Heart left ventricle (tissue), 16 donors: ENCODE measurements at places on chromosomes 3 and 15. TPM values are rescaled to one million over a fixed set of nuclear protein-coding genes. Genes with fewer than 3 reads are reported as not detected.
A peak's percentile ranks its signal among the peaks of the same experiment; 100 is the strongest.

DNA sequence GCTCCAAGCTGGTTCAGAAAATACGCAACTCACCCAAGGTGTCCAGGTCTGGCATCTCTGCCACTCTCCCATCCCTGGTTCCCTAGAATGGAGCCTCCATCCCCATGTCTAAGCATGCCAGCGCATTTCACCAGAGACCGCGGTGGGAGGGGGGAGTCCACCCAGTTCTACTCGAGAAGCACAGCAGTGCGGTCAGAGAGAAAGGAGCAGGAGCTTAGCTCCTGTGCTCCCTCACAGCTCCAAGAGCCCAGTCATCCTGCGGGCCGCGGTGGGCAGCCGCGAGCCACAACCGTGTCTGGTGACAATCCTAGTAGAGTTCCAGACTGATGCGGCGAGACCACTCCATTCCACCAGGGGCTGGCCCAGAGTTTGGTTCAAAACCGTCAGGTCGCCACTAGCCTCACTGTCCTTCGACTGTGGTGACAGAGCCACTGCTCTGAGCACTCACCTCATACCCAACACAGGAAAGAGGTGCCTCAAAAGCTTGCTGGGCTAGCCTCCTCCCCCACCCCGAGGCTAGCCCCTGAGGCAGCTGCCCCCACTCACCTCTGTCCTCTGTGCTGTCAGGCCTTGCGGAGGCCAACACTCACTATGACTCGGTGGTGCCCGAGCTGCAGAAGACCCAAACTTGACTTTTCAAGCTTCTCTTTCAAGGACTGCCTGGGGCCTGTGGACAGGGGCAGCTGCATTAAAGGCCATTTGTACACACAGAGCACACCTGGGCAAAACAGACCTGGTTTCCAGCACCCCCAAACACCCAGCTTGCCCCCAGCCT lies 185.4 kb downstream of the XXYLT1 start:
- peak; percentile 15 for DNase-seq

- DNase-seq = no peak
Measured at GRCh38 chr3:4841225-4841624, 138.0 kb upstream of the BHLHE40 start.

DNA sequence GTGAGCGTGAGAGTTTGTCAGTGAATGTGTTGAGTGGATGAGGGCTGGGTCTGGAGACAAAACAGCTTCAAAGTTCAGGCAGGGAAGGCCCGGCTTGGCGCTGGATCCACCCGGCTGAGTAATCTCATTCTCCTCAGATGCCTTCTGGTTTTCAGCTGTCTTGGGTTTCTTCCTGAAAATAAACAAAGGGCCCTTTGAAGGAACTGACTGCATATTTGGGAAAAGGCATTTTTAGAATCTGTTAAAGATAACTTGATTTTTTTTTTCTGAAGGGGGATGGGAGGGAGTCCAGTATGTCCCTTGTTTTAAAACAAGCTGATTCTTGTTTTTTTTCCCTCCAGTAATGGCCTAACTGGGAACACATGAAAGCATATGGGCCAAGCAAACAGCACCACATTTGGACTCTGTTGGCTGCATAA lies 86.4 kb downstream of the TIGIT start:
- DNase-seq = peak; percentile 80

DNA sequence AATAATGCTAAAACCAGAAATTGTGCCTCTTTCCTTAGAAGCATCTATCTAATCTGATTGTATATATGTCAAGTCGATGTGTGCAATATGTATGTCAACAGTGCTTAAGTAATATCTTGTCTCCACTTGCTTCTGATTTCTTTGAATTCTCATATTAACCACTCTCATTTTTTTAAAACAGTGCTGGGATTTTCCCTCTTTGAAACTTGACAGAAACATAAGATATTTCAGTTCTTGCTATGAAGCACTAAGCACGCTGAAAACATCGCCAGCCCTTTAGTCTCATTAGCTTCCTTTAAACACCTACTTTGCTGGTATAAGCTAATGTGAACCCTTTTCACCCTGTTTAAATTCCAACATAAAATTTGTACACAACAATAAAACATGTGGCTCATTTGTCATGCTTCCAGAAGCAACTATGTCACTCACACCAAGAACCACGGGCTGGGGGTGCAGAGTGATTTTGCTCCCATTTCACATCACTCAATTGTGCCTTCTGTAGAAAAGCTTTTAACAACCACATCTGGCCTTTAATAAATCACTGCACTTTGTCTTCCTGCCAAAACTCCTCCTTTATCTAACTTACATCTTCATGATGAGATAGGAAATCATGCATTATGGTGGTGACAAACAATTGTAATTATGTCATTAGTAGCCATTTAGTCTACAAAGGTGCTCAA lies 185.2 kb downstream of the FOXP1 start:
- DNase-seq = no peak

- no peak for DNase-seq
Measured at GRCh38 chr15:101267320-101268104, 9.8 kb downstream of the SELENOS start.

- no peak for DNase-seq
Measured at GRCh38 chr3:190855151-190855550, 7.3 kb downstream of the GMNC start.

Gene PAK2
- total RNA-seq = 54.3 TPM
